ENCODE measurements at places on chromosomes 3 and 15.

- peak; percentile 55 for DNase-seq
Measured at GRCh38 chr15:60374628-60375081, 23.1 kb downstream of the ANXA2 start.

- DNase-seq, result peak; percentile 73
Measured at GRCh38 chr3:100089812-100090668, 24.3 kb downstream of the FILIP1L start.

GRCh38 chr3:122754929-122755328, 38.7 kb downstream of the HSPBAP1 start:
- no peak for DNase-seq

DNA sequence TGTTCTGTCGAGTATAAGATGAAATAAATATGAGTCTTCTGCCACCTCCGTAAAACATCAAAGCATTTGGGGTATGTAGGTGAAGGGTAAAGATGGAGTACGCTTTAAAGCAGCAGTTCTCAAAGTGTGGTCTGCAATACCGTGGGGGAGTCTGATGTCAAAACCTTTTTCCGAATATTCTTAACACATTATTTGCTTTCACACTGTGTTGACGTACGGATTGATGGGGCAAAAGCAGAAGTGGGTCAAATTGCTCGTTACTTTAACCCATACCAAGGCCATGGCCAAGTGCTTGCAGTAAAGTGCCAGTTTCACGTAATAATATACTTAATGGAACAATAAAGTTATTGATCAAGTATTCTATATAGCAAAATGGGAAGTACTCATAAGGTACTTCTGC, 36.3 kb downstream of the PAK2 start:
- no peak for DNase-seq

GRCh38 chr3:129936757-129937156, 37.8 kb upstream of the TRH start:
- DNase-seq, result peak; percentile 27

GRCh38 chr15:83396101-83396500, 51.0 kb upstream of the SH3GL3 start:
- no peak for DNase-seq

DNA sequence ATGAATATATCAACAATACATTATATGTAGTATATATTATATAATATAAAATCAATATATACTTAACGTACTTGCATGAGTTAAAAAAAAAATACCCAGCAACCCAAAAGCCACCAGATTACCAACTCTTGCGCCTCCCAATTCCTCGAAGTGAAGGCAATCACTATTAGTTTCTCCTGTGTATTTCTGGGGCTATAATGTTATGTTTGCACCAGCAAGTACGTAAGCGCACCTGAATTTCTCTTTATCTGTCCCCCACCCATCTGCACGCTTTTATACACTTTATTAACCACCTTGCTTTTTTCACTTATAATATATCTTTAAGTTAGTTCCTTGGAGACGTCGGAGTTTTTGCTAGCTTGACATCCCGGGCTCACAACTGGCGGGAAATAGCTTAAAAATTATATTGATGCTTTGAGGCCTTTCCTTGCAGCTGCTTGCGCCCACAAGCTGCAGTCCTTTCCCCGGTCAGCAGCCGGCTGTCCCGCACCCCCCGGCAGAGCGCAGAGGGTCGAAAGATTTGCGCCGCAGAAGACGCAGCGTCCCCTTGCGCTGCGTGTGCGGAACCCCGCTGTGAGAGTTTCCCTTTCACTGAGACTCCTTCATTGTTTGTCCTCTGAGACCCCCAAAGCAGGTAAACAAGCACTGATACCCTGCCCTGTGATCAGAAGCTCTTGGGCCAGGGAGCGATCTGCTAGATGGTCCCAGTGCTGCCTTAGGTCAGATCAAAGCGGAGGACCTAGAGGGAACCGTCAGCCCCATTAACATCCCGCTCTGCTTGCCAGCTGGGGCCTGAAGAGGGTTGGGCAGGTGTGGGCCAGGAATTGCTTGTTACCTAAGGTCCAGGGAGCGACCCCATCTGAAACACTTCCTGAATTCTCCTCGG, 8.9 kb upstream of the EOMES start:
- DNase-seq, result no peak

DNA sequence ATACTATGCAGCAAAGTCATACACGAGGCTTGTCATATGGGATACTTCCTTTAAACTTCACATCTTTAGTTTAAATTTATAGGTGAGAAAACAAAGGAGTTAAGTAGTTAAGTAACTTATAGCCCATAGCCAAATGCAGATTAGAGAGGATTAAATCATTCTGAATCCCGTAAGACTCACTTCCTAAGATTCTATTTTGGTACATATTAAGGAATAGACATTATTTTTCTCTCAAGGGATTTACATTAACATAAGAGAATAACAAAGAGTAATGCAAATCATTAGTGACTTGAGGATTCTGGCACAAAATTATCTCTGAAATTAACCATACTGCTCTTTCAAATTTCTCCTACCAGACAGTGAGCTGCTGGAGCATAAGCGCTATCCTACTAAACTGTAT, 747.4 kb upstream of the ARPP21 start:
- DNase-seq, result no peak

GRCh38 chr3:45817831-45818522, 21.6 kb upstream of the SLC6A20 start:
- peak; percentile 58 for DNase-seq

GRCh38 chr3:194880940-194881925, 195.6 kb downstream of the FAM43A start:
- peak; percentile 42 for DNase-seq

- DNase-seq, result no peak
Measured at GRCh38 chr15:69660658-69661405, 208.2 kb downstream of the RPLP1 start.

DNA sequence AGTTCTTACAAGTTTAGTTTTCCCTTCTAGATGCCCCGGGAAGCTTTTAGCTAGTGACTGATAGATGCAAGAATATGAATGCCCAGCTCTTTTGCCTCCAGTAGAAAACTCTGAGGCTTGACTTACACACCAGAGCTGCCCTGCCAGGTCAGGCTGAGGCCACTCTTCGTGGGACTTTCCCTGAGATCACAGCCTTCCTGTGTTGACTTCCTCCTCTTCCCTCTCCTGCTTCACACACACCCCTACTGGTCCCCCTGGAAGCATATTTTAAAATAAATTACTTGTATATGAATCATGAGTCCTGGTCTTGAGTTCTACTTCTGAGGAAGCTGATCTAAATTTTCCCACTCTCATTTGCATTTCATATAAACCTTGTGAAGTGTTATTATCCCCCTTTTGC, 413.7 kb downstream of the PDCD6IP start:
- no peak for DNase-seq

- DNase-seq, result peak; percentile 61
Measured at GRCh38 chr15:90592131-90592881, 62.6 kb downstream of the CRTC3 start.

DNA sequence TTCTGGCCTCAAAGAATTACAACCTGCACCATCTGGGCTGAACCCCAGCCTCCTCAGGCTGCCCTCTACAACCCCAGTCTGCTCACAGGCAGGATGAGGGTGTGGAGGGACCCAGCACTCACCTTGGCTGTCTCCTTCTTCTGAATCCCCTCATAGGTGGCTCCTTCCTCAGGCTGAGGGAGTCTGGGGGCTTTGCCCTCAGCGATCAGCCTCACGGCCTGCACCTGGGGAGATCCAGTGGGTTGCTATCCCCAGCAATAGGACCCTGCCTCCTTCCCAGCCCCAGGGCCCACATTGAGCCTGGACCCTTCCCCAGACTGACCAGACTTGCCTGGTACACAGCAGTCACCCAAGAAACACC, 25.1 kb downstream of the ALDH1L1 start:
- no peak for DNase-seq

DNA sequence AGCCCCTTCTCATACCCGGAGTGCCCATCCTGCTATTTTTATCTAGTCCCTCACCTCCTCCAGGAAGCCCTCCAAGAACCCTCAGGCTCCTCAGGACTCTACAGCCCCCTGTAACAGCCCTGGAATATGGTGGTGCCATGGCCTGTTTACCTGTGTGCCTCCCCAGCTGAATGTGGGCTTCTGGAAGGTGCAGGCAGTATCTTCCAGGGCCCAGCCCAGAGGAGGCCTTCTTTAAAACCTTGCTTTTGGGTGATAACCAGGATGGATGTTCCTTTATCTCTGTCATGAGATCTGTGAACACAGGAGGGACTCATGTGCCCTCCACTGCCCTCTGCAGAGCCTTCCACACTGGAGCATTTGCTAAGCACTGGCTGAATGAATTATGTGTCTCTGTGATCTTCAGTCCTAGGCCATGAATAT, 36.7 kb upstream of the MRPS22 start:
- DNase-seq, result no peak

DNA sequence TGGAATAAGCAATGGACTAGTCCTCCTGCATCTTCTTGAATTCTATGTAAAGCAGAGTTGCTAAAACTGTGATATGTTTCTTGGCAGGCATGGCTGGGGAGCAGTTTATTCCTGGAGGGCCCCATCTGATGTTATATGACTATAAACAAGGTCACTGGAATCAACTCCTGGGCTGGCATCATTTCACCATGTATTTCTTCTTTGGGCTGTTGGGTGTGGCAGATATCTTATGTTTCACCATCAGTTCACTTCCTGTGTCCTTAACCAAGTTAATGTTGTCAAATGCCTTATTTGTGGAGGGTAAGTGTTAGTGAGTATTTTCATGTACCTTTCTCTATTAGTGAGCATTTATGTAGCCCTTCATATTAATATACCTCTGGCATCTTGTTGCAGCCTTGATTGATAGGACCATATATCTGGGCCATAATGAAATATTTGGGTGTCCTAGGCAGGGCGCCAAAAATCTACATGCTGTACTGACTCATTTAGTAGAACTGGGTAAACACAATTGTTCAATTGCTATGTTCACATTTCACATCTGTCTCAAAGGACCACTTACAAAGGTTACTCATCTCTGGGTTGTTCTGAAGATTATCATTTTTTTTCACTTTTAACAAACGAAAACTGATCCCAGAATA, 52.6 kb upstream of the ADGRG7 start:
- DNase-seq, result no peak

GRCh38 chr3:97958396-97958795, 13.8 kb downstream of the RIOX2 start:
- no peak for DNase-seq

DNA sequence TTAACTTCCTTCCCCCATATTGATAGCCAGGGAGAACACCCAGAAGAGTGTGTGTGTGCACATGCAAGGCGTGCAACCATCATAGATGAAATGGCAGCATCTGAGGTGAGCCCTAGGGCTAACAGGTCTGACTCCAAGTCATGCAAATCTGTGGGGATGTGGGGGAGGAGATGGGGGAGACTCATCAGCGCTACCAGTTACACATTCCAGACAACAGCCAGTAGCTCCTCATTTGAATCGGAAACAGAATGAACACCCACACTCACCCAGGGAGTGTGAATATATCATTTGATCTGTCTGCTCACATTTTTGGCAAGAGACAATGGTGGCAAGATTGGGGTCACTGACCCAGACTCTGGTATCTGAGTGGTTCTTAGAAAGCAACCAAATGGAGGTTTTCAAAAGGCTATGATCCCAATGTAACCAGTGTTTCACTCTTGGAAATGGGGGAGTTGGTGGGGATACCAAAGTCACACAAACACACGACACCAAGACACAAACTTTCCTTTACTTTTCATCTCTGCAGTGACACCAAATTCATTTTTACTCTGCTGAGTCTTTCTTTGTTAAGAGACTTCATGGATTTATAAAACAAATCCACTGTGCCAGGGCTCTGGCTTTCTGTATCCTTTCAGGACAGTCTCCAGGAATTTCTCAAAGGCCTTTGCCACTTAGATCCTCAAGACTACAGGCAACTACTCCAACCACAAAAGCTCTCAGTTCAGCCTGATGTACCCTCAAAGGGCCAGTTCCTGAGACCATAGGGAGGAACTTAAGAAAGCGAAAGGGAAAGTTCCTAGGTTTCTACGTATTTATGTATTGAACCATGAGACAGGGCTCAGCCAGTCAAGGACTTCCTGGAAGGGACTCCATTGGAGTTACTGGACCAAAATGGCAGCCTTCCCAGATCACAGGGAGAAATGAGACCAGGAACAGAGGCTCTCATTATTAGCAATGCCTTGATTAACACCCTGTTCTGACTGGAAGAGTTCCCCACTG, 2.2 kb downstream of the CDCP1 start:
- no peak for DNase-seq

- no peak for DNase-seq
Measured at GRCh38 chr3:179068779-179069530, 2.7 kb downstream of the ZMAT3 start.

GRCh38 chr3:114178770-114179368, at the start of gene DRD3:
DRD3 (minus strand) TSS chr3:114179052; CDS start chr3:114171992, 7,060 bp downstream.
- peak; percentile 63 for DNase-seq

DNA sequence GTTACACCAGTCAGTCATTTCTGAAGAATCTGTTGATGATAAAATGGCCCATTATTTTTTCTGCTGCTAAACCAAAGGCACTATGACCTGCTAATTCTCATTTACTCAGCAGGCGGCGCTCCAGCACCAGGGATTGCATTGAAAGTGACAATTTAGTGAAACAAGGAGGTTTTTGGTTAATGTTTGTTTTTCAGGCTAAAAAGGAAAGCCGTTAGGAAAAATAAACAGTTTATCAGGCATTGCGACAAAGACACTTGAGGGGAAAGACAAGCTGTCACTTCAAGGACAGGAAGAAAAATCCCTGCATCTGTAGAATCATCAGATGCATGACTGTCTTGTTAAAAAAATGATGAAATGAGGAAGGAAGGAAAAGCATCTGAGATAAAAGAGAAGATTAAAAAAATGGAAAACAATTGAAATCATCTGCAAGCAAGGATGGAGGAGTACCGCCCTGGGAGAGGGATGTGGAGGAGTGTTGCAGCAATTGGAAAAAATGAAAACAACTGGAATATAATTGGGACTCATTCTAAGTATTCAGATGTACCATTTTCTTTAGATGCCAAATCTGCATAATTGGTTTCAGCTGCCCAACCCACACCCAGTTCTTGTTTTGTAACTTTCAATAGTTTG, 54.0 kb downstream of the NR1D2 start:
- peak; percentile 87 for DNase-seq

- DNase-seq, result no peak
Measured at GRCh38 chr3:55077726-55078125, 149.9 kb upstream of the LRTM1 start.

DNA sequence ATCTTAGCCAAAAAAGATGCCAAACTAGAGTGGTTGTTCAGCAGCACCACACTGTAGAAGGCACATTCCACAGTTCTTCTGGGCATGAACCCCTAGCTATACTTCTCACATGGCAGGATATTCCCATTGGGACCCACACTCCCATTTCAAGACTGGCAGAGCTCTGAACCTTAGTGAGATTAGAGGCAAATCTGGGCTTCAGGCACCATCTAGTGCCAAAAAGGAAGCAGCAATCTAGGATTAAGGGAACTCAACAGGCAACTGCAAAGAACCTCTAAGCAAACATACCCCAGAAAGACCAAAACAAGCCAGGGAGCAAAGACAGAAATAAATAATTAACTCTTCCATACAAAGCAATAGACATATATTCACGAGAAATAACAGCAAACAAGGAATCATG, 66.2 kb downstream of the TAFA4 start:
- DNase-seq, result no peak

- DNase-seq, result peak; percentile 9
Measured at GRCh38 chr15:61327019-61327631, 98.0 kb upstream of the RORA start.
